Stimulated activated CD8-positive, alpha-beta memory T cell treated with anti-CD3 and anti-CD28 coated beads, Interleukin-2, amount 100 ng/mL, for 1 hour (primary cell): ENCODE measurements at places on chromosomes 12 and 14.

GRCh38 chr14:77000340-77001270 is 27.9 kb downstream of the IRF2BPL start:
- no peak for DNase-seq

DNA sequence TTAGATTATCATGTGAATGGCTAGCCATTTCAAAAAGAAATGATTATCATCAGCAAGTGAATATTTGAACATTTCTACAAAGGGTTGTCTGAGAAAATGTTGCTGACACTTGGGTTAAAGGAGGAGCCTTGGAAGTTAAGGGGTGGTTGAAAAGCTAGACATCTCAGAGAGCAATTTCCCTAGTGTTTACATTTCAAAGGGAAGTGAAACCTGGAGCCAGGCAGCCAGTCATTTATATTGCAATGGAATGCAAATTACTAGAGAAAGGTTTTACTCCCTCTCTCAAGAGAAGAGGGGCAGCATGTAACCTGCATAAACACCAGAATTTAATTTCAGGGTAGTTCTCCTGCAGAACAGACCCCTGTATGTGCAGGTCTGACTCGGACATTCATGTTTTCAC is 279.0 kb downstream of the SLC16A7 start:
- no peak for DNase-seq

DNA sequence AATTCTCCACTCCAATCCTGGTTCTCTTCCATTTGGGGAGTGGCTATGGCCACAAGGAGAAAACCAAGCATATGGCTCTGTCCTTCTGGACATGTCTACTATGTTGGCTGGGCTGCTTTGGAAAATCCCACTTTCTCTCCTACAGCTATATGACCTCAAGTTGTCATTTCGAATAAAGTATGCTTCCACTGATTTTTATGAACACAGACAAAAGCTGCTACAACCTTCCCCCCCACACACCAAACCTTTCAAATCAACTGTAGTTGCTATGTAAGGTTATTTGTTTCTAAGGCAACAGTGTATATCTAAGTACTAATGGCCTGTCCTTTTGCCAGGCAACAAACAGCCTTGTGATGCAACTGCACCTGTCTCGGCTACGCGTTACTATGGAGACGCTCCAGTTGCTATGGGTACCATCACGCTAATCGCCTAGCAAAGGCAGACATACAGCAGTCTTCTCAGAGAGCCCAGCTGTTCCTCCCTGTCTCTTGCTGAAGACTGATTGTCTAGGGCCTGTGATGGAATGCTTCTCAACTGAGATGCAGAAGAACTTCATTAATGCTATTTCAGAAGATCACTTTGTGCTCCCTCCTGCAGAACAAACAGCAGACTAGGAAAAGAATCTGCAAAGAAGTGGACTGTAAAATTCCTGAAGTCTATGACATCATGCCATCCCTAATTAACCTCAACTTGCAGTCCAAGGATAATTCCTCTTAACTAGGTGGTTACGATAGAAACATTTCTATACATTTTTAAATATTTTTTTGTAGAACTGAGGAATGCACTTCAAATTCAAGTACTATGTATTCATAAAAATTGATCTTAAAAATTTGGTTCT is 67.6 kb downstream of the FOXN3 start:
- no peak for DNase-seq

- no peak for DNase-seq
Measured at GRCh38 chr14:103504991-103505565, 17.6 kb downstream of the CKB start.

DNA sequence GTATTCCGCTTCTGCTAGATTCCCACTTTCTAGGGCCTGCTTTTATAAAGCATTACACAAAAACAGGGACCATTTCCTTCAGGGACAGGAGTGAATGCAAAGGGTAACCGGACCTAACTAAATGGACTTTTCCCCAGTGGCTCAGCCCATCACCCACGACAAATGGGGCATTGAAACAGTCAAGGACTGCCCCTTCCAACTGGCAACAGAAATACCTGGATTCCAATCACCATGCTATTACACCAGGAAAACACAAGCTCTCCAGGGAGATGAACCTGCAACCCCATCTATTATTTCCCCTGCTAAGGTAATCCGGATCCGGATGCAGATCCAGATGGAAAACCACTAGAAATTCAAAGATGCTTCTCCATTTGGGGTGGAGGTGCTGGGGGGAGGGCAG is 1.0 kb downstream of the MPHOSPH9 start:
- DNase-seq: no peak
